KBM-7 (cell line): ENCODE measurements at places on chromosomes 6 and 20.

DNA sequence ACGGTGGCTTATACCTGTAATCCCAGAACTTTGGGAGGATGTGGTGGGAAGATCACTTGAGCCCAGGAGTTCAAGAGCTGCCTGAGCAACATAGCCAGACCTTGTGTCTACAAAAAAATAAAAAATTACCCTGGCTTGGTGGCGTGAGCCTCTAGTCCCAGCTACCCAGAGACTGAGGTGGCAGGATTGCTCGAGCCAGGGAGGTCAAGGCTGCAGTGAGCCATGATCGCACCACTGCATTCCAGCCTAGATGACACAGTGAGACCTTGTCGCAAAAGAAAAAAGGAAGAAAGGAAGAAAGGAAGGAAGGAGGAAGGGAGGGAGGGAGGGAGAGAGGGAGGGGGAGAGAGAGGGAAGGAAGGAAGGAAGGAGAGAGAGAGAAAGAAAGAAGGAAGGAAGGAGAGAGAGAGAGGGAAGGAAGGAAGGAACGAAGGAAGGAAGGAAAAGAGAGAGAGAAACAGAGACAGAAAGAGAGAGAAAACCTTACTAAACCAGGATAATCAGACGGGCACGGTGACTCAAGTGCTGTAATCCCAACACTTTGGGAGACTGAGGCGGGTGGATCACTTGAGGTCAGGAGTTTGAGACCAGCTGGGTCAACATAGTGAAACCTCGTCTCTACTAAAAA, 10.9 kb upstream of the PNRC1 start:
- DNase-seq: no peak

DNA sequence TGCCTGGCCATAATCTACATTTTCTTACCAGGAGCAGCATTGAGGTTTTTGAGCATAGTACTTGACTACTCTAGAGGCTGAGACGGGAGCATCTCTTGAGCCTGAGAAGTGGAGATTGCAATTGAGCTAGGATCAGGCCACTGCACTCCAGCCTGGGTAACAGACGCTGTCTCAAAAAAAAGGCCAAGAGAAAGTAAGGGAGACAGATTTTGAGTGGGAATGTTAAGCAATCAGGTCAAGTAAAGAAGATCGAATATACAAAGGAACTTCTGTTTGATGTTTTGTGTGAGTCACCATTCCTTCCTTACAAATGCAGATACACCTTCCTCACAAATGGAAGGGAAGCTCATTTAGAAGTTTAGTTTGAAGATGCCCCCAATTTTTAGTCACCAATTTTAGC, 4.4 kb downstream of the PNRC1 start:
- DNase-seq: no peak

- DNase-seq: no peak
These were observed 81.4 kb downstream of the DLL1 start for GRCh38 chr6:170209354-170210025.

DNA sequence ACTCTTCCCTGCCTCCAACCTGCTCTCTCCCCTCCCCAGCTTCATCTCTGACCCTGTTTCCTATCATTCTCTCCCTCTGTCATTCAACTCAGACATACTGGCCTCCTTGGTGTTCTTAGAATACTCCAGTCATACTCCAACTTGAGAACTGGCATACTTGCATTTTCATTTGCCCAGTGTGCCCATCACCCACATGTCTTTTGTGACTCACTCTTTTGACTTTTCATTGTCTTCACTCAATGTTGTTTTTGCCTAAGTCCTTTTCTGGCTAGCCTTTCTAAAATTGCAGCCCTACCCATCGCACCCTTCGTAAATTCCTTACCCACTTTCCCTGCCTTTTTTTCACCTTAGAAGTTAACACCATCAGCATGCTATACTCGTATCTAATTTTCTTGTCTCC, 77.0 kb upstream of the CD2AP start:
- no peak for DNase-seq

DNA sequence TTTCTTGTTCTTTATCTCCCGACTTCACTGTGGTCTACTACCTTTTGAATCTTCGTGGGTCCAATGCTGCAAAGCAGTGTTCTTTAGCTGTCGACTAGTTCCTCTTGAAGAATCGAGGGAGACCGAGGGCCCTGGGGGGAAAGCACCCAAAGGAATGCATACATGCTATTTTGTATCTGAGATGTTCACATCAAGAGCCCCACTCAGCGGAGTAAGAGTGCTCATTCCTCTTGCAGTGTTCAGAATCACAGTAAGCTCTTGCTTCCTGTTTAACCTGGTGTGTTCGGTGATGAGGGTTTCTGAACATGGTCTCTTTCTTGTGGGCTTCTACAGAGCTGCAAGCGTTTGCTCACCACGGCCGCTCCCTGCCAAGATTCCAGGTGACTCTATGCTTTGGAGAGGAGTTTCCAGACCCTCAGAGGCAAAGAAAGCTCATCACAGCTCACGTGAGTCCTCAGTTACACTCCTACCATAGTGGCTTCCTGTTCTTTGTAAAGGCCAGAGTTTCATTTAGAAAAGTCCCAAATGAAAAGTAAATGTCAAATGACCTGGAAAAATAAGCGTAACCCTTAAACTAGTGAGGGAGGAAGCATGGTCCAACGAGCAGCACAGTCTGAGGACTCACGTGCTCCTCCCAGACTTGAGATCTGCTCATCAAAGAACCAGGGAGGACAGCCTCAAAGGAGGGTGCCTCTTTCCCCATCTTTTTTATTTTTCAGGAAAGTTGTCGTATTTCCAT, 13.3 kb downstream of the IRF4 start:
- peak; percentile 23 for DNase-seq

DNA sequence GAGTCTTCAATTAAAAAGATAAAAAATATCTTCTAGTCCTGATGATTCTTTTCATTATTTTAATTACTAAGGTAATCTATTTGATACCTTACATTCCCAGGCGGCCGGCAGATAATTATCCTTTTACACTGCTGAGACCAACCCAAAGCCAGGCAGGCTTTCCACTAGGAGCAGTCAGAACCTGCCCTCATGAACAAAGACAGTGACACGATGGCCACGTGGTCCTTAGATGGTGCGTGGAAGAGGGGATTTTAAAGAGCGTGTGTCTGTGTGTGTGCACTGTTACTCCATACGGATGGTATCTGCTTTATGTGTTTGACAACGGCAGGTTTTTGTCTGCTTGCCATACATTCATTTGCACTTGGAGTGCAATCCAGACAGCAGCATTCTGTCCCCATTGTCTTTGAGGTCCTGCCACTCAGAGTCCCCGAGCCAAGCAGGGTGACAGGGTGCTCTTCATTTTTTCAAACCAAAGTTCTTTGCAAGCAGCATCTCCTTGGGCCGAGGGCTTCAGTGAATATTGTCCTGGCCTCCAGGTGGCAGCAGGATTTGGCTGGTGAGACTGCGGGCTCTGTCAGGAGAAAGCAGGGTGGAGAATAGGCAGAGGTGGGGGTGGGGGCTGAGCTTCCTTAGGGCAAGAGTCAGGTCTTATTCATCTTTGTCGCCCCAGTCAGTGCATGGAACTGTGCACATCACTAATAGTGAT, 260.5 kb downstream of the NRN1 start:
- DNase-seq: no peak

GRCh38 chr20:25011261-25011660, 18.7 kb upstream of the APMAP start:
- DNase-seq: no peak

- DNase-seq: no peak
These were observed 68.1 kb upstream of the SCGN start for GRCh38 chr6:25583906-25584305.

DNA sequence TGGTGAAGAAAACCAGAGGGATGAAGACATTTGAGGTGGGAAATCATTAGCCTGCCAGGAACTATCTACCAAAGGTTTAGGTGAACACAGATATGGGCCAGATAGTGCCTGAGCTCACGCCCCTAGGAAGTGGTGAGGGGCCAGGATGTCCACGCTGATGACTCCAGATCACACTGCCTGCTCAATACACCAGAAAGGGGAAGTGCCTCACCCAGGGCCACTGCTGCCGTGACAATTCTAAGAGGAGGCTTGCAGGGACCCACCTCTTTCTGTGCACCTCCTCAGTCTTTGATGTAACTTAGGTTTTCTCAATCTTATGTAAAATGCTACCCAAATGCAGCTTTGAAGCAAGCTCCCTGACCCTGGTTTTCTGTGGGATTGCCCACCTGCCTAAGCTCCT, 5.4 kb upstream of the RAB44 start:
- DNase-seq: peak; percentile 88

GRCh38 chr6:140609956-140610355, 1235.5 kb upstream of the CITED2 start:
- DNase-seq: no peak

GRCh38 chr20:20785226-20785625, 72.8 kb upstream of the RALGAPA2 start:
- DNase-seq: peak; percentile 35
